Vein endothelial cell (primary cell): ENCODE measurements at places on chromosomes 7 and 10. TPM values are rescaled to one million over a fixed set of nuclear protein-coding genes. Genes with fewer than 3 reads are reported as not detected.

AVPI1 gene
- total RNA-seq: 2.9 and 3.9 TPM in 2 replicates

HNRNPH3 gene
- 7.8 and 15.4 TPM in 2 replicates for total RNA-seq

C10orf53 gene
- total RNA-seq: not detected in 2 replicates

TMEM176B gene
- not detected in 2 replicates for total RNA-seq

LRIT1 gene
- total RNA-seq: not detected in 2 replicates

ABCB4 gene
- not detected in 2 replicates for total RNA-seq

HTR7 gene
- under 0.01 and 0.10 TPM in 2 replicates for total RNA-seq

PCGF5 gene
- 37.4 and 37.6 TPM in 2 replicates for total RNA-seq

PKD2L1 gene
- total RNA-seq: not detected in 2 replicates

EIF5AL1 gene
- total RNA-seq: 1.3 TPM in 2 replicates

PNLIPRP1 gene
- total RNA-seq: not detected in 2 replicates

ASAH2B gene
- 5.3 and 5.9 TPM in 2 replicates for total RNA-seq
